ENCODE measurements at places on chromosomes 11 and 22. TPM values are rescaled to one million over a fixed set of nuclear protein-coding genes. Genes with fewer than 3 reads are reported as not detected.

Gene TSSK2
- not detected for total RNA-seq

Gene ADORA2A
- total RNA-seq, result 36.2 TPM

Gene GGT1
- total RNA-seq, result 52.9 TPM

Gene SCN4B
- 0.07 TPM for total RNA-seq

Gene TYR
- total RNA-seq, result not detected

Gene CLCF1
- 0.63 TPM for total RNA-seq

Gene CCDC73
- total RNA-seq, result not detected

Gene B3GAT1
- 0.28 TPM for total RNA-seq

Gene OR5P2
- not detected for total RNA-seq

Gene SCGB1D2
- total RNA-seq, result not detected

Gene KCNJ11
- 0.85 TPM for total RNA-seq

Gene INS
- not detected for total RNA-seq

Gene MMP13
- not detected for total RNA-seq

Gene VPREB1
- total RNA-seq, result not detected

Gene CD248
- total RNA-seq, result not detected

Gene OR8G1
- not detected for total RNA-seq

Gene HSPB2
- not detected for total RNA-seq

Gene ASRGL1
- 3.6 TPM for total RNA-seq

Gene OR8B8
- total RNA-seq, result not detected

Gene BIRC3
- total RNA-seq, result 102 TPM

Gene LMO2
- total RNA-seq, result not detected

Gene UPB1
- total RNA-seq, result 0.12 TPM

Gene PC
- 13.1 TPM for total RNA-seq

Gene SLC22A6
- total RNA-seq, result not detected

Gene SCGB1A1
- not detected for total RNA-seq

Gene APOL1
- 37.3 TPM for total RNA-seq

Gene GLB1L2
- total RNA-seq, result 10.2 TPM

Gene UCP3
- total RNA-seq, result 2.9 TPM

Gene ST14
- 0.14 TPM for total RNA-seq

Gene CCDC188
- 0.14 TPM for total RNA-seq

Gene EML3
- 166 TPM for total RNA-seq

Gene ARFIP2
- total RNA-seq, result 50.8 TPM

Gene GAL3ST1
- total RNA-seq, result not detected

Gene APOA5
- total RNA-seq, result not detected

Gene JAML
- 318 TPM for total RNA-seq

Gene UBQLN3
- total RNA-seq, result not detected

Gene PDGFD
- not detected for total RNA-seq

Gene LRRC10B
- total RNA-seq, result 0.14 TPM

Gene MFRP
- not detected for total RNA-seq

Gene IGSF9B
- 91.8 TPM for total RNA-seq

Gene FAM227A
- total RNA-seq, result 0.71 TPM

Gene FLRT1
- not detected for total RNA-seq

Gene LRRC56
- 2.3 TPM for total RNA-seq

Gene KCNK4
- 0.23 TPM for total RNA-seq

Gene C22orf42
- not detected for total RNA-seq

Gene AIP
- total RNA-seq, result 189 TPM

Gene LINC01488
- total RNA-seq, result not detected

Gene PHLDA2
- 26.7 TPM for total RNA-seq

Gene RAG2
- total RNA-seq, result not detected

Gene NEFH
- total RNA-seq, result 7.9 TPM

Gene SFI1
- total RNA-seq, result 352 TPM

Gene KIRREL3
- total RNA-seq, result not detected

Gene C22orf31
- not detected for total RNA-seq

Gene IL17RA
- total RNA-seq, result 19.8 TPM

Gene GLYATL2
- not detected for total RNA-seq

Gene ACRV1
- not detected for total RNA-seq

Gene OR5D14
- total RNA-seq, result not detected

Gene ZNHIT2
- total RNA-seq, result 18.1 TPM

Gene SCN3B
- total RNA-seq, result not detected

All from activated CD4-positive, alpha-beta T cell treated with anti-CD3 and anti-CD28 coated beads, Interleukin-2, amount 10 ng/mL, durations not matched to agents 24 days and 14 days (primary cell).